Activated B cell treated with CpG ODN at 0.5 μM for 24 hours (primary cell): ENCODE measurements at places on chromosomes 11 and 22.

DNA sequence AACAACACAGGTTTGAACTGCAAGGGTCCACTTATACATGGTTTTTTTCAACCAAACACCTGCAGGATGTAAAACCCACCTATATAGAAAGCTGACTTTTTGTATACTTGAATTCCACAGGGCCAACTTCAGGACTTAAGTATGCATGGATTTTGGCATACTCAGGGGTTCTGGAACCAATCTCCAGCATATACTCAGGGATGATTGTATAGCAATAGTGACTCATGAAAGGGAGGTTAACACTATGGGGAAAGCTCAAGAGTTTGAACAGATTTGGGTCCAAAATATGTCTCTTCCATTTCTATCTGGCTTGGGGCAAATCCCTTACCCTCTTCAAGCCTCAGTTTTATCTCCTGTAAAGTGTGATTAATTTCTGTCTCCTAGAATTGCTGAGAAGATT lies 94.9 kb downstream of the MICAL2 start:
- no peak for DNase-seq
- H3K4me3 ChIP-seq: no peak overlapping the region
- H3K27me3 ChIP-seq: peaks cover 9% of the 10 kb centered on the region

- no peak for DNase-seq
- H3K27me3 ChIP-seq: peaks cover 51% of the 10 kb centered on the region
- no peaks in the 10 kb centered on the region for H3K36me3 ChIP-seq
- no peak overlapping the region for H3K27ac ChIP-seq
- H3K4me3 ChIP-seq: peak overlapping the region; percentile 11
Observed at GRCh38 chr11:2137202-2138067, 1.8 kb downstream of the IGF2 start.

GRCh38 chr11:45092404-45092785 lies 54.0 kb upstream of the PRDM11 start:
- H3K27me3 ChIP-seq: peaks cover 6% of the 10 kb centered on the region
- no peaks in the 10 kb centered on the region for H3K36me3 ChIP-seq
- H3K4me3 ChIP-seq: no peak overlapping the region

DNA sequence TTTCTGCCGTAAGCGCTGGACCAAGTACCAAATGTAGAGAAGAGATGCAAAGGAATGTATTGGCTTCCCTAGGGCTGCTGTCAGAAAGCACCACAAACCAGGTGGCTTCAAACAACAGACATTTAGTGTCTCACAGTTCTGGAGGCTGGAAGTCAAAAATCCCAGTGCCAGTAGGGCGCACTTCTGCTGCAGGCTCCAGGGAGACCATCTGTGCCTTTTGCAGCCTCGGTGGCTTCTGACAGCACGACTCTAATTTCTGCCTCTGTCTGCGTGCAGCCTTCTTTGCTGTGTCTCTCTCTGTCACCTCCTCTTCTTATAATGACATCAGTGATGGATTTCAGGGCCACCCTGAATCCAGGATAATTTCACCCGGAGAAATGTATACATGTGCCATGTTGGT lies 2.8 kb downstream of the APOL6 start:
- DNase-seq: no peak
- H3K27ac ChIP-seq: no peak overlapping the region
- peaks cover 32% of the 10 kb centered on the region for H3K4me1 ChIP-seq
- peaks cover 14% of the 10 kb centered on the region for H3K36me3 ChIP-seq

DNA sequence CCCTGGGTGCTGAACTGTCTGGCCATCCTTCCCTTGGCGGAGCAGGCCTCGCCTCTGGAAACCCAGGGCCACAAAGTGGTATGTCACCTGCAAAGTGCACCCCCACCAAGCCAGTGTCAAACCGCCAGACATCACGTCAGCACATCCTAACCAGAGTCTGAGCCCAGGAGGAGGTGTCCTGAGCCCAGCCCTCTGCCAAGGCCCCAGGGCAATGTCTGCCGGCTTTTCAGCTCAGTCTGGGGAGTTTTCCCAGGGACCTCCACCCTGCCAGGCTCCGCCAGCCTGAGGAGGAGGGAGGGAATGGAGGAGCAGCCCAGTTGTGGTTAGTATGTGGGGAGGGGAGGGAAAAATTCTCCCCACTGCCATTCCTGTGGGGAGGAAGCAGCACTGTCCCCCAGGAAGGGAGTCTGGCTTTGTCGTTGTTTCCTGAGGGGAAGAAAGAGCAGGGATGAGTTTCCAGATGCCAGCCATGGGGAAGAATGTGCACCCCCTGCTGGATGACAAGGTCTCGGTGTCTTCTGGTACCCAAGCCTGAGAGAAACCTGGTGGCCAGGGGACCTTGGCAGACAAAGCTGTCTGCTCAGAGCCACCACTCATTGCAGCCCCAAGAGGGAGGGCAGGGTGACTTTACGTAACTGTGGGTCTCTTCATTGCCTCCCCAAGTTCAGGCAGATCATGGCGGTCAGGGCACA lies 81.4 kb upstream of the CD82 start:
- no peak overlapping the region for H3K4me3 ChIP-seq
- peaks cover 1% of the 10 kb centered on the region for H3K36me3 ChIP-seq
- peaks cover 15% of the 10 kb centered on the region for H3K27me3 ChIP-seq
- H3K4me1 ChIP-seq: no peaks in the 10 kb centered on the region
- no peak overlapping the region for H3K27ac ChIP-seq
